ENCODE measurements at places on chromosomes 7 and 10.

GRCh38 chr10:116475866-116476265 is 48.2 kb downstream of the PNLIPRP3 start:
- DNase-seq: no peak

GRCh38 chr7:122269241-122269640 is 35.3 kb downstream of the FEZF1 start:
- DNase-seq: no peak

DNA sequence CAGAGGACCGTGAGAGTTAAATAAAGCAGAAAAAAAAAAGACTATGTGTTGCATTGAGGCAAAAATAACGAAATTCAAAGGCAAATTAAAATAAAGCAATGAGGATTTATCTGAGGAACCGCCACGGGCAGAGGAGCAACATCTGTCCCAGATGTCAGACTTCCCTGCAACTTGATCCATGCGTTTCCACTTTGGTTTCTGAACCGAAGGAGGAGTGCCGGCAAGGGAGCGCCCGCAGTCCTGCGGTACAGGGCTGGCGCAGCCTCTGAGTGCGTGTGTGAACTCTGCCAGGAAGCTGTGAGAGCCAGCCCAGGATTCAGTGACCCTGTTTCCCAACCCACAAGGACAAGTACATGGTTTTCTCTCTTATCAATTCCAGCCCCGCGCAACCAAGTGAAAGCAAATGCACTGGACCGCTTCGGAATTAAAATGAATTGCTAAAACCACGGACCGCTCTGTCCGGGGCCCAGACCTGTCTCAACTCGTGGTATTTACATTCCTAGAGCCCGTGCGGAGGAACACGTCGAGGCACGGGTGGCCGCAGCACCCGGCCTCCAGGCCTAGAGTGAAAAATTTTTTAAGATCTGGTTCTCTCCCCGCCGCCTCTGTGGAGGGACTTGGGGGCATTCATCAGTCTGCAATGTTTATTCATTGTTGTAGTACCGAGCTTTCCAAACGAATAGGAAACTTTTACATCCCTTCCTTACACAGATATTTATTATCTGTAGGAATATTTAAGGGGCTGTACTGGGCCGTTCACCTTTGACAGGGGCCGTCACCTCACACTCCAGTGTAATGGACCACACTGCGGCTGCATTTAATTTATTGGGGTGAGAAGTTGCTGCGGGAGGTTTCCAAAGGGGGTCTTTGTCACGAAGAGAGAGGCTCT is 291.5 kb upstream of the NFE2L3 start:
- DNase-seq: no peak

DNA sequence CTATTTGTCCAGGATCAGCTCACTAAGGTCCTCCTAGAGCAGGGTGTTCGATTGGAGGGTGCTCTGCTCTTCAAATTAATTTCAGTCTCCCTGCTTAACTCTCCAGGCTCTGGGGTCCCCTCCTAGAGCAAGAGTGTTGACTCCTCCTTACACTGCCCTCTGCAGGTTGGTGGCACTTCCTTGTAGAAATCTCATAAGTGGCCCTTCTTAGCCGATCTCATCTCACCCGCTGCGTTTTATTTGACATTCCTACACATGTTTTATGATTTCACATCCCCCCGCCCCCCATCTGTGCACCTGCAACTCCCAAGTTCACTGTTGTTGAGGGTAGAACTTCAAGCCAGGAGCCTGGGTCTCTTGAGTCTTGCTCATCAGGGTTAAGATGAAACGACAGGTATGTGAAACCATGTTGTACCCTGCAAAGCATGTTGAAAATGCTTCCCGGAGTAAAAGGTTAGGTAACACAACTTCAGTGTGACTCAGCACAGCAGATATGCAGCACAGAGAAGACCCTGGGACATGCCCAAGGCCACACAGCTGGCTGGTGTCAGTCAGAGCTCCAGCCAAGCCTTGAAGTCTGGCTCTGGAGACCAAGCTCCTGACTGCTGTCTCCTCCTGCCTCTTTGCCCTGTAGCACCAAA is 171.2 kb downstream of the PRKAG2 start:
- peak; percentile 61 for DNase-seq

DNA sequence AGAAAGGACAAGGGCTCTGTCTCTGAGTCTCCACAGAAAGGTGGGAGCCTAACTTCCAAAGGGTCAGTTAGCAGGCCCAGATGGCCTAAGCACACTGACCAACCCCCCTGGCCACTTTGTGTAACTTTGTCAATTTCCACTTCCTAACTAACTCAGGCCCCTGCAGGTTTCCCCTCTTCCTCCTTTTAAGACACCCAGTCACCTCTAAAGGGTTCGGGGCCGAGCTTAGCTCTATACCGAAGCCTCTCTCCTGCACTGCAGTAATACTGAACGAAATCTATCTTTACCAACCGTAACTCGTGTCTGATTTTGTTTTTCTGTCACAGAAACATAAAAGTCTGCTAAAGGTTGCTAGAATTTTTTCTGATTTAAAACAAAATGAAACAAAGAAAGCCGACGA is 44.4 kb downstream of the CCDC3 start:
- DNase-seq: no peak

- no peak for DNase-seq
Measured at GRCh38 chr10:12712293-12712983, 289.1 kb downstream of the CCDC3 start.

DNA sequence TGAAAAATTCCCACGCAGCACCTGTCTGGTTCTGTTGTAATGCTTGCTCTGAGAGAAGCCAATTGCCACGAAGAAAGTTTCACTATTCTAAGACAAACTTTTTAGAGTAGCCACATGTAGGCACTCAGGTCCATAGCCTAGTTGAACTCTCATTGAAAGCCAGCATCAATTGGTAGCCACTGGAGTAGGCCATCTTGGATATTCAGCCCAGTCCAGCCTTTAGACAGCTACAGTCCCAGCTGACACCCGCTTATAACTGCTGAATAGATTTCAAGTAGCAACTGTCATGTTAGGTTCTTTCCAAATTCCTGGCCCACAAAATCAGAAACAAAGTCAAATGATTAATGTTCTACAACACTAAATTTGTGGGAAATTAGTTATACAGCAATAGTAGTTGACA is 31.6 kb downstream of the CUBN start:
- no peak for DNase-seq

- no peak for DNase-seq
Measured at GRCh38 chr7:28748933-28749584, 209.1 kb downstream of the TRIL start.

DNA sequence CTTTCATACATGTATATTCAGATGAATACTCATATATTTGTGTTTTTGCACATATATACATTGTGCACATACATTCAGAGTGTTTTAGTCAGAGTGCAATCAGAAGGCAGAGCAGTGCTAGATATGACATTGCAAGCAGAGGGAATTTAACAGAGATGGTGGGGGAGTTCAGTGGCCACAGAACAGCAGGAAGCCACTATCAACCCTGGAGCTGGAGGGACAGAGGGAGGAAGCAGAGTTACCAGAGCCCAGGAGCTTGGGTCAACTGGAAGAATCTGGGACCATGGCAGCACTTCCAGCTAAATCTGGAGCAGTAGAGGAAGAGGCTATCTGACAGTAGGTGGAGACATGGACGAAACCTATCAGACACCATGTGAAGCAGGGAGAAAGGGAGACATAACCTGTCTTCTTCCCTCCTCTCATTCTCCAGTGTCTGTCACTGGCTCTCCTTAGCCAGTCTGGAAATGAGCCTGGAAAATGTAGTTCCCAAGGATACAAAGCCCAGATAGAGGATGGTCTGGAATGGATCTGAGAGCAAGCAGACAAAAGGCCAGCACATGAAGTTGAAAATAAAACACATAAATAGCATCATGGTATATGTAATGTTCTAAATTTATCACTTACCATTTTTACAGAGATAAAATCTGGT is 33.6 kb upstream of the HERPUD2 start:
- no peak for DNase-seq

GRCh38 chr10:15168291-15168785 is at the start of gene NMT2:
NMT2 (minus strand) TSS chr10:15168693; CDS start chr10:15168612, 81 bp downstream.
- peak; percentile 76 for DNase-seq

DNA sequence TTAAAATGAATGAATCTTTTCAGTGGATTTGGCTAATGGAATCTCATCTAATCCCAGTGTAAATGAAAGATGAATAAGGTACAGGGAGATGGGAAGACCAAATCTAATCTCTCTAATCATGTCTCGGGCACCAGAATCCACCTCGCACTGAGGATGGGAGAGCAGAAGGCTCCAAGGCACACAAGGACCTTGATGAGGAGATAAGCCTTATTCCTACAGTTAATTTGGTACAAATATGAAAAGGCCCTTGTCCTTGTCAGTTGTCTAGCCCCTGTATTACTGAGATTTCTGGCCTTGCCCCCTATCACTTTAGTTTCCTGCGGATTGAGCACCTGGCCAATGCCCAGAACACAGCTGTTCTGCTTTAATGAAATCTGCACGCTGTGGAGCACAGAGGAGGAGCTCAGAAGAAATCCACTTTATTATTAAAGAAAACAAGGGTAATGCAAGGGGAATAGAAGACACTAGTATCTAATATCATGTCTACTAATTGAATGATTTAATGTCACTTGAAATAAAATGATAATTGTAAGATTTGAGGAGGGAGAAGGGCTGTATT is 321.4 kb upstream of the HGF start:
- peak; percentile 87 for DNase-seq

DNA sequence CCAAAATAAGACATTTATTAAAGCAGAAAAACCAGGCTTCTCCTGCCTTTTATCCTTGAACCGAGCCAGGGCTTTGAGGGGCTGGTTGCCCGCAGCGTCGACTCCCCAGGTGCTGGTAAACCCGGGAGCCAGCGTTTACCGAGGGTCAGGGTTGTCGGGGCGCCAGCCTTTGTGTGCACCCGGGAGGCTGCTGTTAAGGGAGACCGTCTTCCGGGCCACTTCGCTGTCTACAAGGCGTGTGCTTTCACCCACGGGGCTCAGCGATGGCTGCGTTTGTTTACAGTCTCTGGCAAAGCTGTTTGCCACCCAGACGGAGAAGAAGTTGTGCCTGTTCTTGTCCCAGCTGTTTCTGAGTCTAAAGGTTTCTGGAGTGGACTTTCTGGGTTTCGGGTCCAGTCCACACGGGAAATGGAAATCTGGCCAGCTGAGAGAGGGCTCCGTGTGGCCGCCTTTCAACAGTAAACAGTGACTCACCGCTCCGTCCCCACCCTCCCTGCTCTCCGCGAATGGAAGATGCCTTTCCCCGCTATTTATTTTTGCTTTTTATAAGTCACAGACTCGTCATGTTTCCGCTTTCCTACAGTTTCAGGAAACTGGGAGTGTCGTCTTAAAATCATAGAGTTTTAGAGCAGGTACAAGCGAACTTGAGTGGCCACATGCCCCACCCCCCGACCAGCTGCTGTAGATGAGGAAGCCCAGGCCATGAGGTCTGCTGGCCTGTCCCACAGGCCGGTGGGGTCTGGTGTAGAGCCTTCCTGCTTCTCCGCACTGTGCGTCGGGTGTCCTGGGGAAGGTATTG is 2.2 kb downstream of the MAFK start:
- no peak for DNase-seq

Data from WERI-Rb-1 (cell line).